ENCODE measurements at places on chromosomes 11 and 22.

DNA sequence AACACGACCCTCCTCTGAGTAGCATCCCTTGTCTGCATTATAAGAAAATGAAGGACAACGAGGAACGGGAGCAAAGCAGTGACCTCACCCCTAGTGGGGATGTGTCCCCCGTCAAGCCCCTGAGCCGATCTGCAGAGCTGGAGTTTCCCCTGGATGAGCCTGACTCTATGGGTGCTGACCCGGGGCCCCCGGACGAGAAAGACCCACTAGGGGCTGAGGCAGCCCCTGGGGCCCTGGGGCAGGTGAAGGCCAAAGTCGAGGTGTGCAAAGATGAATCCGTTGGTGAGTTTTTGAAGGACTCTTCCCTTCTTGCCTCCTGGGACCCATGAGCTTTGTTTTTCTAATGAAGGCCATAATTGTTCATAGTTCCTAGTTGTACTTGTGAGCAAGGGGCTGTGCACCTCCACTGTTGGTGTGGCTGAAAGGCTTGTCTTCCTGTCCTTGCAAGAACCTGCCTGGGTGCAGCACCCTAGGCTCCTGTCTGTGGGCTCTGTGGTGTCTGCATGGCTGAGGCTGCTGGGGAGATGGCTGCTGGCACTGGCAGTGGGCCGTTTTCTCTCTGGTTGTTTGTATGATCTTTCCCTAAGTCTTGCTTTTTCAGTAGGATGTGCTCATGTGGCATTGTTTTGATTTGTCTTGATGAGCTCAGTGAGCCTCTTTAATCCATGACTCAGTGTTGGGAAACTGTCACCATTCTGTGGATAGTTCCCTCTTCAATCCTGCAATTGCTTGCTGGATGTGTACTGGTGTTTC is 10.1 kb downstream of the DGCR8 start:
- DNase-seq: no peak

DNA sequence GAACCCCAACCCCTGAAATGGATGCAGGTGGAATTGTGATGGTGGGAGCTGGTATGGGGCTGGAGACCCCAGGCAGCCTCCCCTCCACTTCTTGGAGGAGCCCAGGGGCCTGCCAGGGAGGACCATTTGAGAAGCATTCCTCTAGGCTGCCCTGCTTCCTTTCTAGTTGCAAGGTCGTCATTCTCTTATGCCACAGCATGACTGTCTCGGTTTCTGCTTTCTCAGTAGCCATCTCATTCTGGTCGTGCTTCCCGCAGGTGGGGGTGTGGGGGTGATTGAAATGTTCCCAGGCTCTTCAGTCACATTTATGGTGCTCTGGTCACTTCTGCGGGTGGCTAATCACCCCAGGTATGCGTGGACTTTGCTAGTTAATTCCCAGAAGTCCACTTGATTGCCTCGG is 223.7 kb upstream of the TBCEL start:
- DNase-seq: no peak

DNA sequence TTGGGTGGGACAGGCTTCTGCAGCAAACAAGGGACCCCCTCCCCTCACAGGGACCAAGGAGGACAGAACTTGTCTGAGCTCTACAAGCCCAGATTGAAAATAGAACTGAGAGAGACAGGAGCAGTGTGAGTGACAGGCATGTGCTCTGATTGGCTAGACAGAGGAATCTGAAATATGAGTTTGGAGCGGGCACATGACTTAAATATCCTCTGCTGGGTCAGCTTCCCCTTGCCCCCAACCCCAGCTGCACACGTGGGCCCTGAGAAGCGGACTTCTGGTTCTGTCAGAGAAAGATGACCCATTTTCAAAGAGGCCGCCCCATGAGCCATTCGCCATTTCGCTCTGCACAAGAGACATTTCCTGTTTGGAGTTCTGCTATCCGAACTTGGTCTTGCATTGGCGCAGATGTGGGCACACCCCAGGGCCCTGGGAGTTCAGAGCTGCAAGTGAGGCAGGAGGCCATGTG is 5.3 kb downstream of the TUBA8 start:
- no peak for DNase-seq

DNA sequence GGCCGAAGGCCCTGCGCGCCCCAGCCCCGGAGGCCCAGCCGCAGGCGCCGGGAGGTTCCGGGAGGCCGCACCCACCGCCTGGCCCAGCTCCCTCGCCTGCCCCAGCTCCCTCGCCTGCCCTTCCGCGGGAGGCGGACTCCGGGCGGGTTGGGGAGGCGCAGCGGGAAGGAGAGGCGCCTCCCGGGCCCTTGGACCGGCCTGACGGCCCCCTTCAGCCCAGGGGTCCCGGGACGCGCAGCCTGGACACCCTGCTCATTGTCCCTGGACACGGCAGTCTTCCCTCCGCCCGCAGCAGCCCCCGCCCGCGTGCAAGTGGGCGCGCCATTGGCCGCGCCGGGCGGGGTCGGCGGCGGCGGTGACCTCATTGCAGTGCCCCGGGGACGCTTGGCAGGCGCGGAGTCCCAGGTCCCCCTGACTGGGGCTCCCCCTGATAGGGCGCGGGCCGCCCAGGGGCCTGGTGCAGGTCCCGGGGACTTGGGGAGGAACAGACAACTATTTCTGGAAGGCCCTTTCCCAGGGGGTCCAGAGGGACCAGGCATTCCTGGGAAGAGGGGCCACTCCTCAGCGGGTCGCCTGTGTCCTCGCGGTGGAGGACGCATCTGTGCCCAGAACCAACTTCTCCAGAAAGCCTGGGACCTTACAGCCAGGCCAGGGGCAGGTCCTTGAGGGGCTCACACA is 501 bp downstream of the CD151 start:
- DNase-seq: no peak

GRCh38 chr22:17862646-17863181 is 88.4 kb upstream of the BID start:
- no peak for DNase-seq

GRCh38 chr11:43567396-43567975 is 113.1 kb upstream of the HSD17B12 start:
- peak; percentile 34 for DNase-seq

GRCh38 chr22:31566484-31566883 is 70.1 kb downstream of the SFI1 start:
- DNase-seq: no peak

GRCh38 chr11:121703201-121703600 is 250.4 kb upstream of the SORL1-AS1 start:
- no peak for DNase-seq

DNA sequence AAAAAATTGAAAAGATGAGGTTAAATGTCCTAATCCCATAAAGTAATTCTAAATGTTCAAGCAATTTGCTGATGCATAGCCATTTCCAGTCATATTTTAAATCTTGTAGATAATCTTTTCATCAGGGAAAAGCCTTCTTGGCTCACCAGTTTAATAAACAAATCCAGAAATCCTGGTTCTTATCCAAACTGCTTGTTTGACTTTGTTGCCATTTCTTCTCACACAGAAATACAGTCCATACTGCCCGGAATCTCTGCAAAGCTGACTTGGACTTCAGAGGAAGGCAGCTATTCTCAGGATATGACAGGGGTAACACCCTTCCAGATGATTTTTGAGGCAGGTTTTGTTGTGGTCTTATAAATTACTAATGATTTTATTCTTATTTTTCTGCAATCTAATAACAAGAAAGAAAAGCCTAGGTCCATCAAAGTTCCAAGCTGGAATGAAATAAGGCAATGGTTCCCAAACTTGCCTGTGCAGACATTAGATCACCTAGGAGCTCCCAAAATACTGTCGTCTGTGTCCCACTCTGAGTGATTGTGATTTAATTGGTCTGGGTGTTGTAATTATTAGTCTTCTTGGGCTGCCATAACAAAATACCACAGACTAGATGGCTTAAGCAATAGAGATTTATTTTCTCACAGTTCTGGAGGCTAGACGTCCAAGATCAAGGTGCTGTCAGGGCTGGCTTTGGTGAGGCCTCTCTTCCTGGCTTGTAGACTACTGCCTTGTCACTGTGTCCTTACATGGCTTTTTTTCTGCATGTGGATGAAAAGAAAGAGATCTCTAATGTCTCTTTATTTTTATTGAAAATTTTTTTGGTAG is 55.1 kb upstream of the RCE1 start:
- no peak for DNase-seq

- no peak for DNase-seq
These were observed 37.0 kb downstream of the PRCP start for GRCh38 chr11:82863209-82863608.

DNA sequence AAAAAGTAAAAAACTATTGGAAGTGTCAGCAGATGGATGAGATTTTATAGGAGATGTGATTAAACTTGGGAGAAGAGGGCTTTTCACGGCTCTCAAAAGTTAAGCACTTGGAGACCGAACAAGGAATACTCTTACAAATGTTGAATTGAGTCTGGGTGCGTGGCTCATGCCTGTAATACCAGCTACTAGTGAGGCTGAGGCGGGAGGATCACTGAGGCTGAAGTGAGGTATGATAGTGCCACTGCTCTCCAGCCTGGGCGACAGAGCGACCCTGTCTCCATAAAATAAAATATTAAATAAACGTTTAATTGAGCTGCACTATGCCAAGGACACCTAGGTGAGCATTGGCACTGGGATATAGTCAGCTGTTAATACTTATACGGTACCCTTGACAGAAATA is 1.9 kb downstream of the CEP57 start:
- DNase-seq: no peak

- DNase-seq: no peak
These were observed 12.1 kb upstream of the ADORA2A start for GRCh38 chr22:24414984-24415945.

DNA sequence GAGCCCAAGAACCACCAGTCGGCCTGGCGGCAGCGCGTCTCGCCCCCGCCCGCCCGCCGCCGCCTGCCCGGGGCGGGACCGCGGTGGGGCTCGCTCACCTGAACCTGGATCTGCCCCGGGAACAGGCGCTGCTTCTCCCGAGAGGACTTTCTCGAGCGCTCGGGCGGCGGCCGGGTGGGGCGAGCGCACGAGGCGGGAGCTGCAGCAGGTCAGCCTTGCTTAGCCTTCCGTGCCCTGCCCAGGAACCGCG is 133 bp downstream of the MYH9 start:
- DNase-seq: no peak

DNA sequence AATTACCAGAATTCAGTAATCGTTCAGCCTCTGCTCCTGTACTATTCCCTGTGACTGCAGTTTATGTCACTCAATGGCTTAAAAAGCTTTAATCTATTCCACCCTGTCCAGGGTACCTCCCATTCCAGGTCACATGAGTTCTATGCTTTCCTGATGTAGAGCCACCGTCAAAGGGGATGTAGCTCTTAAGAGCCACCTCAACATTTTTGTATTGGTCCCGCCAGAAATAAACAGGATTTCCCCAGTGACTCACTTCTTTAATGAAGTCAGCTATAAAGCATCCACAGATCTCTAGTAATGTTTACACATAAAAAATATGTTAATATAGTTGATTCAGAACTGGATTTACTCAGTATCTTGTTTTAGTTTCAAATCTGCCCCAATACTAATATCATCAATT is 1.3 kb upstream of the OR8D1 start:
- no peak for DNase-seq

DNA sequence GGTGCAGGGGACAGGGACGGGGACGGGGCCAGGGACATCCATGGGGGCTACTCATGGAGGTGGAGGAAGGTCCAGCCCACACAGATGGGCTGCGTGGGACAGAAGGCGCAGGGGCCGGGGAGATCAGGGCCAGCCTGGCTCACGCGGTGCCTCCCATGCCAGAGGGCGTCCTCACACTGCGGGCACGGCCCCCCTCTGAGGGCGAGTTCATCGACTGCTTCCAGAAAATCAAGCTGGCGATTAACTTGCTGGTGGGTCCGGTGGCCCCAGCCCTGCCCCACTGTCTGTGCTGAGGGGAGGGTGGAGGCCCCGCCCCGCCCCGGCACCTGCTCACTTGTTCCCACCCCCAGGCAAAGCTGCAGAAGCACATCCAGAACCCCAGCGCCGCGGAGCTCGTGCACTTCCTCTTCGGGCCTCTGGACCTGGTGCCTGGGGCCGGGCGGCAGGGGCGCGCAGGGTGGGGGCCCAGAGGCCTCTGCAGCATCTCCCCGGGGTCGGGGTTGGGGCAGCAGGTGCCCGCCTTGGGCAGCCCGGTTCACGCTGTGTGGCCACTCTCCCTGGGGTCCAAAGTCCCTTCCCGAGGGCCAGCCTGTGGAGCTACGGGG is 15.8 kb downstream of the EPS8L2 start:
- DNase-seq: no peak

DNA sequence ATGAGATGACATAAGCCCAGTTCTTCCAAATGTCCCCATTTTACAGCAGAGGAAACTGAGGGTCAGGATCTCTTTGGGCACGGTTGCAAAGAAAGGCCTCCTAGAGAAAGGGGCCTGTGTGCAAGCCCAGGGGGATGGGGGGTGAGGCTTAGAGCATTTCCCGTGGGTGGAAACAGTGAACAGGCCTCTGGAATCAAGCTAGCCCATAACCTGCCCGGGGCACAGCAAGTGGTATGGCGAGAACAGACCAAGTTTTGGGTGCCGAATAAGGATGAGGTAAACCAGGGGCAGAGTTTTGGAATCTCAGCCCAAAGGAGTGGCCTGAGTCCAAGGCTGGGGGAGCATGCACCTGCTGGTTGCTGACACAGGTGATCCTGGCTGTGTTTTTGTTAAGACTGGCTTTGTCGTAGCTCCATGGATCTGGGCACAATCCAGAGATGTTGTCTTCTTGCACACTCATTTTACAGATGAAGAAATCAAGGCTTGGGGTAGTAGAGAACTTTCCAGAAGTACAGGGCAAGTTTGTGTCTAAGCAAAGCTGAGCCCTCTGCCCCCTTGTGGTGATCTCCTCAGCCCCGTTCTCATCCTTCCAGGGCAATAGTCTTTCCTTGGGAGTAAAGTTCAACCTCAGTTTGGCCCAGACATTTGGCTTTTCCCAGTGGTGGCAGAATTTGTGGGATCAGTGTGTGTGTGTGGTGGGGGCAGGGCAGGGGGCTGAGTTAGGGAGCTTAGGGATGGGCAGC is 53.5 kb upstream of the MYEOV start:
- DNase-seq: no peak

GRCh38 chr11:3135481-3136440 is 29.3 kb downstream of the OSBPL5 start:
- DNase-seq: no peak

- DNase-seq: peak; percentile 38
These were observed 34.6 kb downstream of the CYTH4 start for GRCh38 chr22:37316875-37317371.

DNA sequence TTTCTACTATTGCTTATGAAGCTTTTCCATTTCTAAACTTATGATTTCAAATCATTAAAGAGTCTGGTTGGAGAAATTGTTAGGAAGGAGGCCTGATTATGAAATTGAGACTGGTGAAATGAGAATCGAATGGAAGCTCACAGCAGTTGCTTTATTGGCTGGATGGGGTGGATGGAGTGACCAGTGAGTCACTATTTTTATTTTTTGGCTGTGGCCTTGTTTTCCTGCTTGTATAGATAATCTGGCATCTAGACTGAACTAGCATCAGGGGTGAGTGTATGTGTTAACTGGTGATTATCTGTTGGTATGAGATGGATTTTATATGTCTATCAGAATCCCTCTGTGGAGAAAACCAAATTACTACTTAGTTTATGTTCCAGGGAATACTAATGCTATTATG is 36.2 kb downstream of the UVRAG start:
- DNase-seq: no peak

Measured in DMS 273 treated with DMSO at 0.1 percent for 48 hours (cell line).